Stimulated activated CD8-positive, alpha-beta memory T cell treated with anti-CD3 and anti-CD28 coated beads, Interleukin-15, amount 100 ng/mL, for 4 hours (primary cell): ENCODE measurements at places on chromosomes 1 and 21.

DNA sequence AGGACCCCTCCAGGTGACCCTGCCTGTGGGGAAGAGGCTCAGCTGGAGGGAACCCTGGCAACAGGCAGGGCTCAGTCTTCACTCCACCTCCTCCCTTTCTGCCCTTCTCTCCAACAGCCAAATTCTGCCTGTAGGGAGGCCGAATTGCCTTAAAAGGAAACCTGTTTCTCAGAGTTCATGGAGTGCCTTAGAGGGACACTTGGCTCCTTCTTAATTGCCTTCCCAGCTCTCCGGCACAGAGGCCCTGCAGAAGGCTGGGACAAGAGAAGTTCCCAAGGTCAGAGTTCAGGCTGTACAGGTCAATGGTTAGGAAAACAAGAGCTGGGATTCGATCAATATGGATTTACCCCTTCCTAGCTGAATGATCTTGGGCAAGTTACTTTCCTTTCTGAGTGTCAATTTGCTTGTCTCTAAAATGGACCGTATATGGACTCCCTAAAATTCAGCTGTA, 6.2 kb downstream of the CSRP1 start:
- DNase-seq: no peak

GRCh38 chr21:42672699-42673458, 19.5 kb downstream of the PDE9A start:
- DNase-seq: no peak

DNA sequence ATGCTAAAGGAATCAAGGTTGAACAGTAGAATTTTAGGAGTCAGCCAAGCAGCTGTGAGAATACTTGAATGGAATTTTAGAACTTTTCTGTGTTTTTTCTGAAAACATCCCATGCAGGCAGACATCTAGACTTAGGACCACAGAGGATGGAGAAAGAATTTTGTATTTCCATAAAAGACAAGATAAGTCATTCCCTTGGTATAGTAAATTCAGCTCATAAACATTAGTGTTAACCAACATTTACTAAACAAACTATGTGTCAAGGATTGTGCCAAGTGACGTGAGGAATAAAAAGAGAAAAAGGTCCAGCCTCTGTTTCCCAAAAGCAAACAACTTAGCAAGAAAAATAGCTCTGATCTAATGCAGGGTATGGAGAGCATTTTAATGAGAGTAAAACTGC, 210.2 kb upstream of the NR5A2 start:
- DNase-seq: no peak

GRCh38 chr1:44016041-44016889, 15.0 kb downstream of the SLC6A9 start:
- no peak for DNase-seq

DNA sequence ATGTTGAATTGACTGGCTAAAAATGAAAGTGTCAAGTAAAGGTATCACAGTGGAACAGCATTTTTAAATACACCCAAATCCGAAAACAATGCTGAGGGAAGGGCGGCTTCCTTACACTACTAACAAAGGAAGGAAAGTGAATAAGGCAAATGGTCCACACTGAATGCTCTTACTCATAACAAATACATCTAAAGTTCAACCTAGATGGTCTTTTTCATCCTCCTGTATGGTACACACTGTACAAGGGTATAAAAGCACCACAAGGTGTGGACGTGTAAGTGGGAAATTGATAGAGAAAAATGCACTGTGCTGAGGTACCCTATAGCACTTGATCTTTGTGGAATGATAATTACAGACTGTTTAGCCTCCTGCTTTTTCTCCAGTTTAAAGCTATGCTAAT, 7.1 kb upstream of the PALMD start:
- no peak for DNase-seq

- DNase-seq: no peak
Measured at GRCh38 chr21:29800056-29800455, 139.7 kb downstream of the GRIK1 start.

- DNase-seq: no peak
Measured at GRCh38 chr1:220045356-220046051, 801 bp downstream of the EPRS1 start.

DNA sequence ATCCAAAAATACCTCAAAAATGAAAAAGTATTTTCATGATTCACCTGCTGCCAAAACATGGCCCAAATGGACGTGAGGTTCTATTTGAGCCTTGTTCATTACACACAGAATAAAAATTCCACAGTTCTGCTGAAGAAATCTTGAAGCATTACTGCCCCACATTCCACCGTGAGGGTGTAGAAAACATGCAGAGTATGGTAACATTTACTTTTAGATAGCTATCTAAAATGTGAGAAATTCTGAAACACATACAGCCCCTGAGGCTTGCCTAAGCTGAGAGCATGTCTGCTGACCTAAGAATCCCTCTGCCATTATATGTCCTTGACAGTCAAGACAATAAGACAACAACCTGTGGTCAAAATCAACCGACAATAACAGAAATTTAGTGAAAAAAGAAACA, 186.5 kb downstream of the DSCAM start:
- DNase-seq: no peak

- DNase-seq: no peak
Measured at GRCh38 chr1:91402023-91402422, 2.6 kb downstream of the HFM1 start.

DNA sequence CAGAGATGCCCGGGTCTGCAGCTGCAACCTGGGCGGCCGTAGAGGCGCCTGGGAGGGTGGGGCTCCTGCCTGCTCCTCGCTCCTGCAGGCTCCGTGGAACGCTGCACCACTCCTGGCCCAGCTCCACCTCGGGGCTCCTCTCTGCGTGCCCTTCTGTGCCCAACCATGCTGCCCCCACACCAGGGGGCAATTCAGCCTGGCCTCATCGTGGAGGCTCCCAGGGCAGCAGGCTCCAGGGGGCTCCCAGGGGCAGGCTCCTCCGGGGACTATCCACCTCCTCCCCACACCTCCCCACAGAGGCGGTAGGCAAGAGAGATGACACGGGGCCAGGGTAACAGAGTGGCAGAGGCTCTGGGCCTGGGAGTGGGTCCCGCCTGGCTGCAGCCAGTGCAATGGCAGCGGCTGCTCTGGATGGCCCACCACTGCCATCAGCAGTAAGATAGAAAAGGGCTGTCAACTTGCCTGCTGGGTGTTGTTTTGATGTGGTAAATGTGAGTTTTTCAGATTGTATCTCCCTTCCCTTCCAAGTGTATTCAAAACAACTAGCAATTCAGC, 22.4 kb upstream of the LRRC8C start:
- peak; percentile 10 for DNase-seq

GRCh38 chr1:20949871-20950590, 162.9 kb upstream of the HP1BP3 start:
- DNase-seq: no peak

- no peak for DNase-seq
Measured at GRCh38 chr1:37999430-38000232, 5.7 kb downstream of the FHL3 start.

GRCh38 chr1:19884312-19884711, 2.1 kb downstream of the OTUD3 start:
- no peak for DNase-seq

DNA sequence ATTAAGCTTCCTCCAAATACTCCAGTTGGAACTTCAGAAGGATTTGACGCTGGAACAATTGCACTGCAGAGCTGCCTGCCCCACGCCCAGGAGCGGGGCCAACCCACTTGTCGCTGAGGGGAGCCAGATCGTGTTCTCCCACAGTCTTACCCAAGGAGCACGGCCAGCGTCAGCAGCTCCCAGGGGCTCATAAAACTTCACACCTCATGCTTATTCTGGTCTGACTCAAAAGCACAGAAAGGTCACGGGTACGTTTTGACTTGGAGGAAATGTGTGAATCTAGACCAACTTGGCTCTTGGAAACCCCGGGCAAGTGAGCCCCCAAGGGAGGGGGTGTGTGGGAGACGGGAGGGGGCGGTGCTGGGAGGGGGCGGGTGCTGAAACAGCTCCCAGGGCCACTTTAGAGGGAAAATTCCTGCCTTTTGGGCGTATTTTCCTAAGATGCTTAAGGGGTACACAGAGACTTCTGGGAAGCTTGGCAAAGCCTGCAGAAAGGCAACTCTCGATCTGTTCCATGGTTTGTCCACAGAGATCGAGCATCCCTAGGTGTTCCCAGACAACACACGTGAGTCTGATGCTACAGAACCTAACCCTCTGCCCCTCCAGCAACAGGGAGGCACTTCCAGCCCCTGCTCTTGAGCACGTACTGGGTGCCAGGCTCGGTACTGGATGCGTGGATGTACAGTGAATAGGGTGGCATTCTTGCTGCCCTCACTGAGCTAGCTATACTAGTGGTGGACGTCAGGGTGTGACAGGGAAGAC, 98.9 kb downstream of the DHRS3 start:
- peak; percentile 10 for DNase-seq

- DNase-seq: no peak
Measured at GRCh38 chr1:61504852-61505390, 220.0 kb downstream of the TM2D1 start.

- DNase-seq: no peak
Measured at GRCh38 chr21:16194788-16195537, 465.2 kb downstream of the USP25 start.

DNA sequence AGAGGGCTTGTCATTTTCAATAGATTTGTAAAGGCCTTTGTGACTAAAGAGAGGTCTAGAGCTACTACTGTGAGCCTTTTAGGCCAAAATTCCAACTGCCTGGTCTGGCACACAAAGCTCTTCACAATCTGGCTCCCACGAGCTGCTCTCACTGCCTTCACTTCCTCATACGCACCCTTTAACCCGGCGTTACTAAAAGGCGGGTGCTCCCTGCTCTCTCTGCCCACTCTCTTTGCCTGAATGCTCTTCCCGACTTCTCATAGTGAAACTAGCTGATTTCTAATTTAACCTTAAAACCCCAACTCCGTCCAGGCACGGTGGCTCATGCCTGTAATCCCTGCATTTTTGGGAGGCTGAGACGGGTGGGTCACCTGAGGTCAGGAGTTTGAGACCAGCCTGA, 14.2 kb downstream of the BSDC1 start:
- no peak for DNase-seq

GRCh38 chr1:236124965-236125364, 17.4 kb upstream of the GPR137B start:
- no peak for DNase-seq
